SK-MEL-5 (cell line): ENCODE measurements at places on chromosomes 2 and 18.

- no peak for DNase-seq
These were observed 4.6 kb upstream of the UGT1A5 start for GRCh38 chr2:233707940-233708644.

- no peak for DNase-seq
These were observed 282.1 kb downstream of the ZNF516 start for GRCh38 chr18:76212960-76213359.

DNA sequence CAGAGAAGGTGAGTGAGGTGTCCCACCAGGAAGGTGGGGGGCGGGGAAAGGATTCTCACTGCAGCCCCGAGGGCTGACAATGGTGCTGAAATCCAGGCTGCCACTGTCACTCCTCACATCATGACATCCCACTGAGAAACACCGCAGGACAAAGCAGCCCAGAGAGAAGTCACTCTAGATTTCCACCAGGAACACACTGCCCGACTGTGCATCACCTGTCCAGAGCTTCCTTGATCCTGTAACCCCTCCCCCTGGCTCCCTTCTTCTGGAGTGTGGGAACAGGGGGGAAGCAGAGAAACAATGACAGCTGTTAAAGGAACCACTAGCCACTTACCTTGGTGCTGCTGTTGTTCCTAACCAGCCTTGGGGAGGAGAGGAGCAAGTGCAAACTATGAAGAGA, 69.9 kb downstream of the MRO start:
- no peak for DNase-seq

DNA sequence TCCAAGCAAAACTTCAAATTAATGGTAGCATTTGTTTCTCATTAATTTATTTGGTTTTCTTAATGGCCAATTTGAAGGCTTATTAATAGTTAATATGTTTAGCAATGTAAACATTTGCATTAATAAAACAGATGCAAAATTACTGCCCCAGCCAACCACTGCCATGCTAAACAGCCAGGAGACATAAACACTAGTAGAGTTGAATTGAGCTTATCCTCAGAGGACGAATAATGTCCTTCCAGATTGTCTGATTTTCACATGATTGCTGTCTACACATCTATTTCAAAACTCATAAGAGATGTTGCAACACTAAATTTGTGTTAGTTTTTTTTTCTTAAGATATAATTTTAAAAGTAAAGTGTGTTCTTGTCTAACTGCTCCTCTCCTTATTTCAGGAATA, 128.5 kb downstream of the DCC start:
- DNase-seq = no peak

GRCh38 chr18:2441544-2441943, 129.8 kb downstream of the METTL4 start:
- DNase-seq = no peak

GRCh38 chr18:50203801-50204604, 9.1 kb upstream of the MYO5B start:
- peak; percentile 53 for DNase-seq

DNA sequence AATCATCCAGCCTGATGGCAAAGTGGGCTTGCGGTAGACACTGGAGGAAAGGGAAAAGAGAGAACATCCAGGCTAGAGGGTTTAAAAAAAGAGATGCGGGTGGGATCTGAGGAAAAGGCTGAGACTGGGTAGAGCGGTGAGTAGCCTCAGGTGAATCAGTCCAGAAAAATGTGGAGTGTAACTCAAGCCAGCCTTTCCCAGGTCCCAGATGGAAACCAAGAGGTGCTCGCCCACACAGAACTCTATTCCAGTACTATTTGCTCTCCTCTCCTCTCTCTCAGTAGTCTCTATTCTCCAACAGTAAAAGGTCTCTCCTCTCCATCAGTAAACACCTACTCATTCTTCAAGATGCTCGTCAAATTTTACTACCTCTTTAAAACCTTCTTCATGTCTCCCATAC, 38.3 kb upstream of the NRP2 start:
- no peak for DNase-seq

DNA sequence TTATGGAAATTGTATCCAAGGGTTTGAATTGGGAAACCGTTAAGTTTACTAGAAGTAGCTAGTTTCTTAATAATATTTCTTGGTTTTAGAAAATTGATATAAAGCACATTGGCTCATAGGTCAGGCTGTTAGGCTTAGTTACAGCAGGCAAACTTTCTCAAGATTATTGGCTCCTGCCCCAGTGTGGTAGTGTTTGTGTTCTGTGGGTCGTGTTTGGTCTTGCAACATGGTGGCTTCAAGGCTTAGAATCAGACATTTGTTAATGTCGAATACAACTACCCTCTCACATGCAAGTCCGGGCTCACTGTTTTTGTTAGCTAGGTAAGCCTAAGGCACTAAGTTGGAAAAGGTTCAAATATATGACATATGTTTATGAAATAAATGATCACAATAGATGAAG, 19.6 kb downstream of the CERS6 start:
- no peak for DNase-seq

DNA sequence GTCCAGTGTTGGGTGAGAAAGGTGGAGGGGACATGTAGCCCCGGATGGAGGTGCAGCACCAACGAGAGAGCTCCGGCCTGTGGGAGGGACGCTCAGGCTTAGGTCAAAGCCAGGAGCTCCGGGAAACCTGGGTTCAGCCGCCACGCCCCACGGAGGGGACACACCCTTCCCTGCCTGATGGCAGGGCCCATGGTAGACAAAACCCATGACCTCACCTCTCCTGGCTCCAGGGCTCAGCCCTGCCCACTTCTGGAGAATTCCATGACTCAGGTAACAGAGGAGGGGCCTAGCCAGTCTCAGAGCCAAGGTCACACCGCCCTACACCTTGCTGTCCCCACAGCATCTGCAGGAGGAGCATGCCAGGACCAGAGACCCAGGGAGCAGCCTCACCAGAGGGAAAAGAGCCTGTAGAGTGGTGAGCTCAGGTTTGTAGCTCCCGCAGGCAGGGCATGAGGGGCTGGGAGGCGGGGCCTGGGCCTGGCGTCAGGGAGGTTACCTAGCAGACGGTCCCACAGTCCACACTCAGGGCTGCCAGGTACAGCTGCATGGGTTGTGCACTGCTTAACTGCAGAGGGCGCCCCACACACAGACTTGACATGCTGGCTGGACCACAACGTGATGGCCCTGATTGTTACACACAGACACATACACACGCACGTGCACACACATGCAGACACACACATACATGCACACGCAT, 70.8 kb upstream of the SMAD7 start:
- peak; percentile 67 for DNase-seq

DNA sequence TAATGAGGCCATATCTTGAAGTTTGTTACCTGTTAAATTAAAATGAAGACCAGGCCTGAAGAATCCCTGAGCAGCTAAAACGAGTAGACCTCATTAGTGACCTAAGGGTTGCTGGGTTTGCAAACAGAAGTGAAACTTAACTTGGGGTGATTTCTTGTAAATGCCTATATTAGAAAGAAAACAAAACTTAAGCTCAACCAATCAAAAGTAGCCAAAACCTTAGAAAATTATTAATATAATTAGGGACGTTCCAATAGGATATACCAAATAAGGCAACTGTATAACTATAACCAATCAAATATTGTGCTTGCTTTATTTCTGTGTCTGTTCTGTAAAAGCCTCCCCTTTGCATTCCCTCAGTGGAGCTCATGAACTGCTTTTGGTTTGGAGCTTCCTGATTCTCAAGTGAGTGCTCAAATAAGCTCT, 137.9 kb upstream of the VRK2 start:
- DNase-seq = no peak

DNA sequence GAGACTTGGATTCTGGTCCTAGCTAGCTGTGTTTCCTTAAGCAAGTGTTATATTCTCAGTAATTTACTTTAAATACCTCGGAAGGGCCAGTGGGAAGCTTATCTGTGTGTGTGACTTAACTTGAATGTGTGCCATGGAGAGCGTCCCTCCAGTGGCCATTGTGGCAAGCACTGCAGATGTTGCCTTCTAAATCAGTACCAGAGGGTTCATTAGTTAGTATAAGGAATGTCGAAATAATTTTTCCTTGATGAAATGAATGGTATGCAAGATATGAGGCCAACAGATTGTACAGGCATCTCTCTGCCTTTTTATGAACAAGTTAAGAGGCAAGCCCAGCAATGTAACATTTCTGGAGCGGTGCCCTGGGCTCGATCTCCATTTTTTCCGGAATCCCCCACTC, 52.0 kb downstream of the FBXO36 start:
- no peak for DNase-seq

DNA sequence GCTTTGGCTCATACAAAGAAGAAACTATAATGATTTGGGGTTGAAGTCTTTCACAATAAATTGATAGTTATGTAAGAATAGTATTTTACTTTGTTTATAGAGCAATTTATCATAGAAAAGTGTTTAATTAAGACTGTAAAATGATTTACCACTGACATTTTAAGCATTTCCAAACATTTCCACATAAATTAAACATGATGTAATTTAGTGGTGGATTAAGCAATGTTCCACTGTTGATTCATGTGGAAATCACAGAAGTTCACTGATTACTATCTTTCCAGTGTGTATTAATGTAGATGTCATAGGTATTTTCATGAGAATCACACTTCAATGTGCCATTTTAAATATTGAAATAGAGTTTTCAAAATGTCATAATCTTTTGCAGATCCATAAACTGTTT, 40.1 kb upstream of the GRB14 start:
- no peak for DNase-seq

DNA sequence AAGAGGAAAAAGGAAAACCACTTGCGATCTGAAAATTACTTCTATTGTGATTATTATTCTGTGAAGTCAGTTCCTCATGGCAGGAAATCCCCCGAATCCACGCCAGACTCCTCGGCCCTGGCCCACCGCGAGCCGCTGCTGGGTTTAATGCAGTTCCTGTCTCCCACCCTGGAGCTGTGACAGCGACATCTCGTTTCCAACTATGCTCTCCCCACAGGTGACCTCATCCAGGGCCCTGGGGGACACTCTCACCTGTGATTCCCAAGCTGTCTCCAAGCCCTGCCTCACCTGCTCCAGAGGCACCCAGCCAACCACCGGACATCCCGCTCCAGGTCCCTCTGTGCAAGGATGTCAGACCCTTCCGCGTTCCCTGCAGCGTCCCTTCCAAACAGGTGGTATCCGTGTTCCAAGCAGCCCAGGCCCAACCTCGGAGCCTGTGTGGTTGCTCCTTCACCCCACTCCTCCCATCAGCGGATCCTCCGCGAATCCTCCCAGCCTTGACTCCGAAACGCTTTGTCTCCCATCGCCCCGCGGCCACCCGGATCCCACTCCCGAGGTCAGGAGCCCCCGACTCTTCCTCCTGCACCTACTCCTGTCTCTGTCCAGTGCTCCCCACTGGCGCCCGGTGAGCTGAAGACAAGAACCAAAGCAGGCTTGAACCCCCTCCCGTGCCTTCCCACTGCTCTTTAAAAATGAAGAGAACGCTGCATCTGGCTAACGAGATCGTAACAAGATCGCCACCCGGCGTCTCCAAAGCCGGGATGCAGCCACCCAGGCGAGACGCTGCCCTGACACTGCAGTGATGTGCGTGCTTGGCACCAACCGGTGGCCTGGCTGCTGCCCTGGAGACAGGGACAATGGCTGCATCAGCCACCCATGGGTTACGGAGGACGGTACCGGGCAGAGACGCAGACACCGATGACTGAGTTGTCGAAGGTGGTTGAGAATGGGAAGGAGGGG, 96.5 kb downstream of the NDUFA10 start:
- DNase-seq = no peak

GRCh38 chr2:215439404-215439803, 3.5 kb upstream of the FN1 start:
- DNase-seq = peak; percentile 23

- DNase-seq = no peak
These were observed 3.2 kb downstream of the SP100 start for GRCh38 chr2:230419181-230419580.

- no peak for DNase-seq
These were observed 249.4 kb downstream of the EXOC6B start for GRCh38 chr2:72576459-72576858.

GRCh38 chr18:53544917-53545316, 679.6 kb downstream of the MBD2 start:
- DNase-seq = peak; percentile 32

DNA sequence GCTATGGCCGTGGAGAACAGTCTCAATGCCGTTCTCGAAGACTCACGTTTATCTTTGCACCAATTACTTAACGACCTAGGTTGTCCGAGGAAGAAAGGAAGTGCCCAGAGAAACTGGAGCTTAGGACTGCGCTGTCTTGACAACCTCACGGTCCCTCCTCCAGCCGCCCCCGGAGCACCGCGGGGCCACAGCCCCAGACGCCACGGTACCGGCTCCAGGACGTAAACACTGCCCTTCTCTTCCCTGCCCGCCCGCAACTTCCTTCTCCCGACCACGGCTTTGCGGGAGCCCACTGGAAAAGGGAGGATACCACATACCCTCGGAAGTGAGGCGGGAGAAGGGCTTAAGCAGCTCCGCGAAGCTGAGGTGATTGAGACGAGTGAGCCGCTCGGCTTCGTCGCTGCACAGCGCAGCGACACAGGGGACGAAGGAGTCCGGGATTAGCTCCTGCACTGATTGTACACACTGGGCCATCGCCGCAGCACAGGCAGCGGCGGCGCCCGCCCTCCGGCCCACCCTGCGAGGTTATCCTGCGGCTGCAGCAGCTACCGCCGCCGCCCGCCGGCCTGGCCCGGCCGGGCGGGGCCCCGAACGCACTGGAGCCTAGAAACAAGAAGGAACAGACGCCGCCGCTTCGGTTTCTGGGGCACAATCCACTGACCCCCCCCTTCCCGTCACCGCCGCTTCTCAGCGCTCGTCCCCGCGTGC, 483 bp downstream of the TRAPPC8 start:
- DNase-seq = peak; percentile 25

GRCh38 chr2:239162141-239162821, 238.5 kb downstream of the HDAC4 start:
- DNase-seq = no peak
